ENCODE measurements at places on chromosomes 1 and 21.

DNA sequence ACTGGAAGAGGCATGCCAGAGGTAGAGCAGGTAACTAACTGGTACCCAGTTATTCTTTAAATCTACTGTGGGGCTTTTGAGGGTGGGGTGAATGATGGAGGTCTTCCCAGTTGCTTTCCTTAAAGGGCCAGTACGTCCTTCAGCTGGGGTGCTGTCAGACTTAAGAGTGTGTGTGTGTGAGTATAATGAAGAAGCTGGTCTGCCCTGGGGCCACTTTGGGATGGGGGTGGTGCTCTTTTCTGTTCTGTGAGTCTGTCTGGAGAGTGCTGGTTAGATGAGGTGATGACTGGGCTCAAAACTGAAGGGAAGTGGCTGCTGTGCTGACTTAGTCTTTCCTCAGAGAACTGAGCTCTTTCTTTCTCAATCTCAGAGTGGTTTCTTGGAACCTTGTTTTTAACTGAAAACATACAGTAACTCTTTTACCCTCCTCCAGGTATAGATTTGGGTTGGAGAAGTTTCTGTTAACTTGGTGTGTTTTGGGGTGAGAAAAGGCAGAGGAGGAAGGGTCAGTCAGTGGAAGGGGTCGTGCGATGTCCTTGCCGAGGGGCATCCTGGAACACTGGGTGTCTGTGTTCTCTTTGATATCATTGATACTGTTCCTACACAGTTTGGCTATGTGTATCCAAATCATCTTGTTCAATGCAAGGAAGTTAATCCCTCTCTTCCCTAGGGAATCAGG is 746 bp downstream of the MACF1 start:
- DNase-seq = peak; percentile 69

- DNase-seq = no peak
Observed at GRCh38 chr1:27356277-27356618, 10.5 kb downstream of the MAP3K6 start.

GRCh38 chr1:20110679-20111078 is 8.7 kb downstream of the PLA2G2D start:
- DNase-seq = no peak

DNA sequence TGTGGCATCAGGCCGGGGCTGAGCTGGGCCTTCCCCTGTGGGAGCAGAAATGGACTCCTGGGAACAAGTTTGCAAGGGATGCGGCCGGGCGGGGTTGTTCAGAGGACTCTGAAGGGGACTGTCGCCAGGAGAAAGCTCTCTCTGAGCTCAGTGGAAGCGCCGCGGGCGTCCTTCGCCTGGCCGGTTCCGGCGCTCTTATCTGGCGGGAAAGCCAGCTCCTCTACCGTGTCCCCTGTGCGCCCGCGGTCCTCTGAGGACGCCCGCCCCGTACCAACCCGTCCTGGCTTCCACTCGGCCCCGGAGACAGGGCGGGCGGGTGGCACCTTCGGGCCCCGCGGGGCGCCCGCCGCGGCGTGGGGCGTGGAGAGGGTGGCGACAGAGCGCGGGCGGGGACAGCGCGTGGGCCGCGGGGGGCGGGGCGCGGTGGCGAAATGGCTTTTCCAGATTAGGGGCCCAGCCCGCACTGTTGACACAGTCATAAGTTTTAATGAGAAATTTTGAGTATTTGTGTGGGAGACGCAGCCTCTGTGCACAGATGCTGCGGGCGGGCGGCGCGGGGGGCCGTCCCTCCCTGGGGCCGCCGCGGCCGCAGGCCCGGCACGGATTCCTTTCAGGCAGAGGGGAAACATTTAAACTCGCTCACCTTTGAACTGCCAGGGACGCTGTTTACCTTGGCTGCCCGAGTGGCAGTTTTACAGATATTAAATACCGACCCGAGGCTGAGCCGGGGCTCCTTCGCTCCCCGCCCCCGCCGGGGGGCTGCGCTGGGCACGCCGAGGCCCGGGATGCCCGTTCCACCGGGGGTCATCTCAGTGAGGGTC is 70.2 kb downstream of the FOXD2 start:
- no peak for DNase-seq

DNA sequence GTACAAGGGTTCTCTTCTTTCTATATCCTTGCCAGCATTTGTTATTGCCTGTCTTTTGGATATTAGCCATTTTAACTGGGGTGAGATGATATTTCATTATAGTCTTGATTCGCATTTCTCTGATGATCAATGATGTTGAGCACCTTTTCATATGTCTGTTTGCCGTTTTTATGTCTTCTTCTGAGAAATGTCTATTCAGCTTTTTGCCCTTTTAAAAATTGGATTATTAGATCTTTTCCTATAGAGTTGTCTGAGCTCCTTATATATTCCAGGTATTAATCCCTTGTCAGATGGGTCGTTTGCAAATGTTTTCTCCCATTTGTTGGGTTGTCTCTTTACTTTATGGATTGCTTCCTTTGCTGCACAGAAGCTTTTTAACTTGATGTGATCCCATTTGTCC is 19.4 kb upstream of the MRPS14 start:
- no peak for DNase-seq

DNA sequence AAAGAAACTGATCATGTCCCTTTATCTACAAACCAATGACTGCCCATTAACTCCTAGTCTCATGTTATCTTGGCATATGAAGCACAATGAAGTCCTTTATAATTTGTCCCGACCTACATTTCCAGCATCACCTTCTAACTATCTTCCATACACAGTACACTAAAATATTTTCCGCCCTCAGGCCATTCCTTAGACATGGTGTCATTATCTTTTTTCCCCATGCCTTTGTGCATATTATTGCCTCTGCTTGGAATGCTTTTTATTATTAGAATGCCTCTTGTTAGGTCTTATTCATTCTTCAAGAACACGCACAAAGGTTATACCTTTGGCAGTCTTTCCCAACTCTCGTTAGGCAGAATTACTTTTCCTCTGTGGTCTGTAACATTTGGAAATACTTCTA is 39.6 kb downstream of the ATG4C start:
- no peak for DNase-seq

Measured in globus pallidus (tissue), 1 donor.